Activated T-cell treated with anti-CD3 and anti-CD28 coated beads for 48 hours (primary cell): ENCODE measurements at places on chromosomes 4 and X.
A peak's percentile ranks its signal among the peaks of the same experiment; 100 is the strongest.

- DNase-seq: no peak
Measured at GRCh38 chr4:142156256-142156655, 519.9 kb downstream of the IL15 start.

GRCh38 chr4:7798178-7798995 lies 141.3 kb downstream of the AFAP1 start:
- DNase-seq: peak; percentile 12

DNA sequence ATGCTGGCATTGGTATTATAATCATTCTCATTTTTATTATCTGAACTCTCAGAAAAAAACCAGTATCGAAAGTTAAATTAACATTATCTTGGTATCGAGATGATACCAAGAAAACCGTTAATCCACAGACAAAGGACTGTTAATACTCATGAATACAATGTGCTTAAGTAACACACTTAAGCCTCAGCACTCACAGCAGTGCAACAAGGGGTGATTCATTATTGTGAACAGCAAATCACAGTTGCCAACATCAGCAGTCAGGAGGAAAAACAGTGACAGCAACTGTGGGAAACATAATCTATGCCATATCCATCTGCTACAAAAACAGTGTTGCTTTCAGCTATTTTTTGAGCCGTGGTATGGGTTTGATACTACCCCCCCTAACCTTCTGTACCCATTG lies 210.9 kb upstream of the ATOH1 start:
- DNase-seq: no peak

DNA sequence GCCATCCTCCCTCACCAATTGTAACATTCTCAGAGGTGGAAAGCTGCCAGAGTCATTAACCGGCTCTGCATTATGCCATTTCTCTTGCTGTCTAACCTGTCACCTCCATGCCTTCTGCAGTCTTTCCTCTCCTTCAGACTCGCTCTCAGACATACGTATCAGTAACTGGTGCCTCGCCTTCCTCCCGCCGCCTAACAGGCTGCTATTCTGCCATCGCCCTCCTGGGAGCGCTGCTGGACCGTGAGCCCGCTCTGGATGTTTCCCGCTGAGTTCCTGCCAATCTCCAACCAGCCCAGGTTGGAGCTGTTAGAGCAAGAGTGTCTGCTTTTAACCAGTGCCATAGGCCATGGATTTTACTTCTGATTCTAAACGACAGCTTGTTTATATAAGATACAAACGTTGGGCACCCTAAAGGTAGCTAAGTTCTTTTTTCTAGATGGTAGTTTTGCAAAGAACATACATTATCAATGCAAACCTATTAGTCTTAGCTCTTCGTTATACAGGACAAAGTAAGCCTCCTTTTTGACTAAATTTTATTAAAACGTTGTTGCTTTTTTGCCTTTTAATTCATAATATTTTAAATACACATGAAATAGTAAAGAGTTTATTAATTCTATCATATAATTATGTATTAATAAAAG lies 59.5 kb upstream of the NEIL3 start:
- DNase-seq: peak; percentile 58

- peak; percentile 47 for DNase-seq
Measured at GRCh38 chrX:118975831-118976598, 1.6 kb downstream of the LONRF3 start.

- no peak for DNase-seq
Measured at GRCh38 chr4:76716020-76716419, 181.9 kb downstream of the SOWAHB start.

DNA sequence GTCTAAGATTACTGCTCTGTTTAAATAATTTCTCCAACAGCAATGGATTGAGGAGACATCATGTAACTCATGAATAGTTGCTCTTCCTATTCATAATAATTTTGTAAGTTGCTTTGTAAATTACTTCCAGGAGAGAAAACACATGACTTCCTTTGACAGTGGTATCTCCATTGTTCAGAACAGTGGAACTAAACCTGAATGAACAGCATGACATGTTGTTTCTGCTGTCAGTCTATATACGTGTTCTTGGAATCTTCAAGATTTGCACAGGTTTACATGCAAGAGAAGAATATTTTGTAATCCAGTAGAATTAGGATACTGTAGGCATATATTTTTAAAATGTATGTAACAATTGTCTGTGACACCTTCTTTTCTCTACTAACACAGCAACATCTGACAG lies 618.8 kb upstream of the GRID2 start:
- DNase-seq: no peak

GRCh38 chrX:83759872-83760271 lies 101.1 kb upstream of the CYLC1 start:
- DNase-seq: no peak

DNA sequence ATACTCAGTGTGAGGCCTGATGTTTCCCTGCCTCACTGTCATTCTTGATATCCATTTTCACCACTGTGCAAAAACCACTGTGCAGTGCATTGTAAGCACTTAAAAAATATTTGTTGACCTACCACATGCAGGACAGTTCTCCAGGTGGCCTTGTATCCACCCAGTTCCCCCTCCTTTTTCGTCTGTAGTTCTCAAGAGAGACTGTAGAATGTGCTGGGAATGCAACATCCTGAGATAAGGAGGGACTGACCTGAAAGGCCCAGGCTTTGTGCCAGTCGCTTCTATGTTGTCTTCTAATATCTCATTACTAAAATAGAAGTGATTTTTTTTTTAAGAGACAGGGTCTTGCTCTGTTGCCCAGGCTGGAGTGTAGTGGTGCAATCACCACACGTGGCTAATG lies 21.7 kb upstream of the PAQR3 start:
- DNase-seq: no peak

GRCh38 chr4:105225500-105225899 lies 78.8 kb downstream of the TET2 start:
- DNase-seq: no peak

DNA sequence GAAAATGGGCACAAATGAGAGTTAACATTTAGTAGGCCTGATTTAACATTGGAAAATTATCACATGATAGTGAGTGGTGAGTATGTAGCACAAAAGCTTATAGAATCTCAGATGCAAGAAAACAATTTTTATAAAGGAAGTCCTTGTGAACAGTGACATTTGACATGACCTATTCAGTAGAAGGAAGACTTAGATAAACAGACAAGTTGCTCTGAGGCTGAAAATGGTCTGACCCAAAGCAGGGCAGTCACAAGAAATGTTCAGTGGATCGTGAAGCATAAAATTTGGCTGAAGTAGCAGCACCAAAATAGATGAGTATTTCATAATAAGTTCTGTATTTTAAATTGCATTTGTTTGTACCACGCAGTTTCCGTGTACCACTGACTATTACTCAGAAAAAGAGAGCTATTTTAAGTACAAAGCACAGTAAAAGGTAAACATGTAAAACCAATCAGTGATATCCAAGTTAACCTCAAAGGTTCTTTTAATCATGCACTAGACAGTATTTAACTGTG lies 605.7 kb upstream of the PABPC4L start:
- DNase-seq: no peak

DNA sequence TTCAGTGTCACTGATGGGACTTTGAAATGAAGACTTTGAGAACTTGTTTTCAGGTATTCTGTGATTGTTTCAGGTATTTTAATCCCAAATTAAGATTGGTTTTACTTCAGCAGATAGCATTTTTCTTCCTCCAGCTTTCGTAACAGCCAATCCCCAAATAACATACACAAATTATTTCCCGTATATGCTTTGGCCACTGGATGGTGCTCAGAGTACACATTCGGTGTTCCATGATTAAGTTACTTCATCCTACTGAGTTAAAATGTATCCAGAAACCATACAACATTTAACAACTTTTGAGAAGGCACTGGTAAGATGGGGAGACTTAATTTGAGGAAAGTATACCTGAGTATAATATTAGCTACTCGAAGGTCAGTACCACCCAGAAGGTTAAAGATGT lies 233.4 kb upstream of the FAM47A start:
- no peak for DNase-seq

DNA sequence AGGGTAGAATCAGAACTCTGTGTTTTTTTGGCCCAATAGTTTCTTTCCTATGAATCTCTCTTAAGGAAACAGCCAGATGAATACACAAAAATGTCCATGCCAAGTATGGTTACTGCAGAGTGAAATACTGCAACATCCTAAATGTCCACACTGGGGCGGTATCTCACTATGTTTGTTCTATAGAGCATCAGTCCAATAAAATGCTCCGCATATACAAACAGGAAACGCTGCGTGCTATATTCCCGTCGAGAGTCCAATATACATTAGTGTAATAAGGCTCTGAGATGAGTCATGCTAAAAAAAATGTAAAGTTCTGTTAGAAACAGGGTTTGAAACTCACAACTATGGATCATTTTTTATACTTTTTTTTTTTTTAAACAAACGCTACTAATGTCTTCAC lies 72.9 kb upstream of the ENOX2 start:
- DNase-seq: no peak

DNA sequence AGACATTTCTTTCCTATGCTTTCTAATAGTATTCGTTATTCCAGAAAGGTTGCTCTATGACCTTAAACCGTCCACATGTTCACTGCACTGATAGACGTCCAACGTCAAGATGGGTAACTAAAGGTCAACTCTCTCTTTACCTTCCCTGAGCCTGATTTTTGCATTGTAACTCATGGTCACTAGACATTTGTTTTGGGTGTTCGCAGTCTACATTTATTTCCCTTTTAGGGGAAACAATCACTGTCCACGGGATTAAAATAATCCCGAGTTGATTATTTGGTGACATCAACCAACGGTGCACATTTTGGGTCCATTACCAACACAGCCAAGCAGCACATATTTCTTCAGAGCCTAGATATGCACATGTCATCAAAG lies 540 bp upstream of the HADH start:
- no peak for DNase-seq

- DNase-seq: no peak
Measured at GRCh38 chr4:153228512-153229140, 24.4 kb downstream of the TRIM2 start.

- DNase-seq: no peak
Measured at GRCh38 chr4:48275247-48275646, 5.6 kb upstream of the TEC start.

- DNase-seq: peak; percentile 63
Measured at GRCh38 chr4:99808260-99808857, 8.3 kb upstream of the DAPP1 start.

DNA sequence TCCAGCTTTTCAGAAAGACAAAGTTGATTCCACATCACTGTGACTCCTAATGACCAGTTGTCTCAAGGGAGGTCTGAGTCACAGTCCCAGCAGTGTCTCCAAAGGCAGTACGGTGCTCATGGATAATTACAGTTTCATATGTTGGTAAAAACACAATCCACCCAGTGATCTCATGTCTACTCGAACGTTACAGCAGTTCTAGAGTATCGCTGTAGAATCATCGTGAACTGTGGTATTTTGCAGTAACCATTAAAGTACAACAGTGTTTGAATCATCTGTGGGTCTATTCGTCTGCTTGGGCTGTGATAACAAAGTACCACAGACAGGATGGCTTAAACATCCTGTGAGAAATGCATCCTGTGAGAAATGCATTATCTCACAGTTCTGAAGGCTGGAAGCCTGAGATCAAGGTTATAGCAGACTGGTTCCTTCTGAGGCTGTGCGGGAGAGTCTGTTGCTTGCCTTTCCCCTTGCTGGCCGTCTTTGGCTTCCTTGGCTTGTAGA lies 121.1 kb upstream of the SORBS2 start:
- no peak for DNase-seq

DNA sequence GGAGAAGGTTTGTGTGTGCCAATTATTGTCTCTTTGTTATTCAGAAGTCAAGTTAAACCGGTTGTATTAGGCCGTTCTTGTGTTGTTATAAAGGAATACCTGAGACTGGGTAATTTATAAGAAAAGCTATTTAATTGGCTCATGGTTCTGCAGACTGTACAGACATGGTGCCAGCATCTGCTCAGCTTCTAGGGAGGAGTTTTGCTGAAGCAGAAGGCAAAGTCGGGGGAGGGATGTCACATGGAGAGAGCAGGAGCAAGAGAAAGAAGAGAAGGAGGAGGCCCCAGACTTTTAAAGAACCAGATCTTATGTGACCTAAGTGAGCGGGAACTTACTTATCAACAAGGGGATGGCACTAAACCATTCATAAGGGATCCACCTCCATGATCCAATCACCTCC lies 349.3 kb upstream of the PCDH18 start:
- no peak for DNase-seq

DNA sequence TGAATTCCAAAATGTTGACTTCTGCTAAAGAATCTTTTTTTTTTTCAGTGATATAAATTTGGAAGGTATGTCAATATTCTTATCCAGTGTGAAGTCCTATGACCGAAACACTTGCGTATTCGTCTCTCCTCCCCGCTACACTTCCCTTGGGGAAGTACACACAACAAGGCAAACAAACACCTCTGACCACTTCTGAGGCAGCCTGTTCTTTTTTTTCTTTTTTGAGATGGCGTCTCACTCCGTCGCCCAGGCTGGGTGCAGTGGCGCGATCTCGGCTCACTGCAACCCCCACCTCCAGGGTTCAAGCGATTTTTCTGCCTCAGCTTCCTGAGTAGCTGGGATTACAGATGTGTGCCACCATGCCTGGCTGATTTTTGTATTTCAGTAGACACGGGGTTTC lies 78.1 kb upstream of the DHRSX start:
- no peak for DNase-seq

- DNase-seq: no peak
Measured at GRCh38 chrX:112774651-112775293, 65.9 kb downstream of the AMOT start.

DNA sequence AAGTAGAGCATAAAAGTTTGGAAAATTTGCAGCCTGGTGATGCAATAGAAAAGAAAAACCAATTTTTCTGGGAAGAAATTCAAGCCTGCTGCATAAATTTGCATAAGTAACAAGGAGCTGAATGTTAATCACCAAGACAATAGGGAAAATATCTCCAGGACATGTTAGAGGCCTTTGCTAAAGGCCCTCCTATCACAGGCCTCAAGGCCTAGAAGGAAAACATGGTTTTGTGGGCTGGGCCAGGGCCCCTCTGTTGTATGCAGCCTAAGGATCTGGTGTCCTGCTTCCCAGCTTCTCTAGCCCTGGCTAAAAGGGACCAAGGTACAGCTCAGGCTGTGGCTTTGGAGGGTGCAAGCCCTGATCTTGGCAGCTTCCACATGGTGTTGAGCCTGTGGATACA lies 6.2 kb upstream of the RTL3 start:
- DNase-seq: no peak

DNA sequence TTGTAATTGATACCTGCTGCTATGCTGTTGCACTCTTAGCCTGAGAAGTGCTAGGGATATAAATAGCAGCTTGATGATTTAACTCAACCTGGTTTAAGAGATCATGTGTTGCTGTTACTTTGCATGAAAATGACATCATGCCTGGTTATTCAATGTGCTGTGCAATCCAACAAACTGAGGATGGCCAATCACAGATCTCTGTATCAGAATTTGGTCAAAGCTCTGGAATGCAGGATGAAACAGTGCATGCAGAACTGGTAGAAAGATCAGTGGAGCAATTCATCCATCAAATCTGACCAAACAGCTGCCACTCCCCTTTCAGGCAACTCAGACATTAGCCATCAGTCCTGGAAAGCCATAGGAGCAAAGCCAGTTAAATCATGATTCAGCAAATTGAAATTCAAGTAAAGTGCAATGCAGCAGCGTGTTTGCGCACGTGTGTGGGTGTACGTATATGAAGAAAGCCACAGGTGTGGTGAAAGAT lies 160.3 kb upstream of the RASGEF1B start:
- DNase-seq: no peak

- no peak for DNase-seq
Measured at GRCh38 chr4:32798471-32799159, 2078.4 kb downstream of the PCDH7 start.

- DNase-seq: no peak
Measured at GRCh38 chr4:73896416-73896815, 27.2 kb downstream of the CXCL1 start.
